ENCODE measurements at places on chromosomes 11 and 22. TPM values are rescaled to one million over a fixed set of nuclear protein-coding genes. Genes with fewer than 3 reads are reported as not detected.
A peak's percentile ranks its signal among the peaks of the same experiment; 100 is the strongest.

DNA sequence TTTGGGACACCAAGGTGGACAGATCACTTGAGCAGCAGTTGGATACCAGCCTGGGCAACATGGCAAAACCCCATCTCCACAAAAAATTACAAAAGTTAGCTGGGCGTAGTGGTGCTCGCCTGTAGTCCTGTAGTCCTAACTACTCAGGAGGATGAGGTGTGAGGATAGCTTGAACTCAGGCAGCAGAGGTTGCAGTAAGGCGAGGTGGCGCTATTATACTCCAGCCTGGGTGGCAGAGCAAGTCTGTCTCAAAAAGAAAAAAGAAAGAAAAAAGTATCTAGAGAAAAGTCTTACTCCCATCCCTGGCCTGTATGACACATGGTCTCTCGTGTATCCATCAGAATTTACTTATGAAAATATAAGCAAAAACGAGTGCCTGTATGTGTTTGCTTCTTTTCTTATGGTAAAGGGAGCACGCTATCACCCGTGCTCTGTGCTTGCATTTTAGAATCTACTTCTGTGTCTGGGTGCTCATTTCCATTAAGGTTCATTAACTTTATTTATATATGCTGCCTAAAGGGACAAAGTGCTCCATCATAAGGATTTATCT is 15.4 kb upstream of the CPT1A start:
- DNase-seq, result no peak

DNA sequence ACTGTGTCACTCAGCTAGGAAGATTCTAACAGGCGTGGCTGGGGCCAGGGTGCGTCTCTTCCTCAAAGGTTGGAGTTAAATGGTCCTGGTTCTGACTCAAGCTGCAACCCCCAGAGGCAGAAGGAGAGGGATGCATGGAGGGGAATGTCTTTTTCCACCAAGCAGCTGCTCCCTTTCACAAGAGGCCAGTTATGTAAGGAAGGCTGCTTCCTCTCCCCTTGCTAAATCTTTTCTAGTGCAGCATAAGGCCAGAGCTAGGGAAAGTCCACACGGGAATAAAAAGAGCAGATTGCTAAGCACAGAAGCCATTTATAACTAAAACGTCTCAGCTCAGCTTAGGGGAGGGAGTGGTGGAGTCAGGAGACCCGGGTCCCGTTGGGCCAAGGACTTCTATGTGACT is 10.0 kb downstream of the PVALB start:
- DNase-seq, result no peak

DNA sequence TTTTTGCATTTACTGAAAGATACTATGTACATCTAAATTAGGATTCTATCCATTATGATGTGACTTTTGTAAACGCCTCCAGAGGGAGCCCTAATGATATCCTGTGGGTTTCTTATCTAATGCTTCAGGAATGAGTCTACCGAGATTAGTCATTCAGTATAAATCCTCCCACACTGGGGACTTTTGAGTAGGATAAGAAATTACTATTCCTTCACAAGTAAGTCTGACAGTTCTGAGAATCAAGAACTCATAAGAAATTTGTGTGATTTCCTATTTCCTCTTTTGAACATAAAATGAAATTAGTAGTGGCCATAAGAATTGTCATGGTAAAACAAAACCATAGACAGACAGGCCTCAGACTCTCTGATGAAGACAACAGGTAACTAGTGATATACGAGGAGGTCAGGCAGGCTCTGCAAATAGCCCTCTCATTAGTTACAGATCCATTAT is 10.0 kb upstream of the OR5M1 start:
- peak; percentile 13 for DNase-seq

DNA sequence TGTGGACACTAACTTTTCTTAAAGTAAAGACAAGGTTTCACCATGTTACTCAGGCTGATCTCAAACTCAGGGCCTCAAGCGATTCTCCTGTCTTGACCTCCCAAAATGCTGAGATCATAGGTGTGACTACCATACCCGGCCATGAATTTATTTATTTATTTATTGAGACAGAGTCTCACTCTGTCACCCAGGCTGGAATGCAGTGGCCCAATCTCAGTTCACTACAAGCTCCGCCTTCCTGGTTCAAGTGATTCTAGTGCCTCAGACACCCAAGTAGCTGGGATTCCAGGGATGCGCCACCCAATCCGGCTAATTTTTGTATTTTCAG is 29.7 kb upstream of the PCF11 start:
- no peak for DNase-seq

GRCh38 chr11:122983438-122984185 is 2.0 kb upstream of the BSX start:
- no peak for DNase-seq

DNA sequence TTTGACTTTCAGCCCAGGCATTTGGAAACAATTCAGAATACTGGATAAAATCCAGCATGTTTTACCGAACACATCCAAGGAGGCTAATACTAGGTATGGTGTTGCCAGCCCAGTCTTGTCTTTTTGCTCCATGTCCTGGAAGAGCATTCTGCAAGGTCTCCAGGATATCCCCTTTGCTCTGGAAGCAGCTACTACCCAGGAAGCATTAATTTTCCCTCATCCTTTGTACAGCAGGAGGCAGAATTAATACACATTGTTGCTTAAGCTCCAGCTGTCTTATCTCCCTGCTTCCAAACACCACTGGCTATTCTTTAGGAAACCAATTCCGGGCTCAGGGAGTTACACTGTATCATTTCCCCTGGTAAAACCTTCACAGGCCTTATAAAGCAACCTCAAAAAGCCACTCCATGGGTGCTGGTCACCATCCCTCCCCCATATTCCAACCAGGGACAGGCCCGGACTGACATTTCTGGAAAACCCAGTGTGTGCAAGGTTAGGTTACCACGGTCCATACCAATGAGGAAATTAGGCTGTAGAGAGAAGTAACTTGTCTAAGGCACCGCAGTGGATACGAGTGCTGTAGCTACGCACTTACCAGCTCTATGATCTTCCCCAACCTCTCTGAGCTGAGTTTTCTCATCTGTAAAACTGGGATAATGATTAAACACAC is 1.5 kb upstream of the UBASH3B start:
- no peak for DNase-seq

- DNase-seq, result no peak
Measured at GRCh38 chr11:108498816-108499408, 728 bp upstream of the POGLUT3 start.

DNA sequence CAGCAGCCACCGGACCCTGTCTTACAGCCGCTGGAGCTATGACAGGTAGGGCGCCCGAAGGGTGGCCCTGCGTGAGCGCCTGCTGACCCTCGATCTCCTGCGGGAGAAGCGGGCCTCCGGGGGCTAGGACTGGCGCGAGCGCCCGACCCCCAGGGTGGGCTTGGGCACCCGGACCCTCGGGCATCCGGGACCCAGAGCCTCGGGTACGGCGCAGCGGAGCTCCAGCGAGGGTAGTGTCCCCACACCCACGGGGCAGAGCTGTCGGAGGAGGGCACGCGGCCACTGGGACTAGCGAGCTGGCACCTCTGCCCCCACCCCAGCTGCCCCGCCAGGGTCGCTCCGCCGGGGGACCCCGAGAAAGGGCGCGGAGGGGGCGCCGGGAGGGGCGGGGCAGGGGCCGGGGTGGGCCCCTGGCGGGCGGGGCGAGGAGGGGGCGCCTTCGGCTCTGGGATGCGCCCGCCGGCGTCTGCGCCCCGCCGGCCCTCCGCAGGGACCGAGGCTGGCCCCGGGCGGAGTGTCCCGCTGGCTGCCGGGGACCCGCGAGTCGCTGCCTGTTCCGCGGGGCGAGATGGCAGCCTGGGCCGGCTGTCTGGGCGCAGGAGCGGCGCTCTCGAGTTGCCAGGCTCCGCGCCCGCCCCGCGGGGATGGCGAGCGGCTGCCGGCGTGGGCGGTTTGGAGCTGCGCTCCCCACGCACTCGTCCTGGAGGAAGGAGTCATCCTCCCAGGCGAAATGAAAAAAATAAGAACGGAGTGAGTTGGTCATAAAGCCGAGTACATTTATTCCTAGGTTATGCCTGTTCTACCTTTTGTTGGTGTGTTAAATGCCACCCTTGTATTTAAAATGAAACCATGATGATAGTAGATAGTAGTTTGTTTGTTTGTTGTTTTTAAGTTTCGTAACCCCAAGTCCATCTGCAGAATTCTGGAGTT is 32.4 kb downstream of the EIF3F start:
- DNase-seq, result no peak

DNA sequence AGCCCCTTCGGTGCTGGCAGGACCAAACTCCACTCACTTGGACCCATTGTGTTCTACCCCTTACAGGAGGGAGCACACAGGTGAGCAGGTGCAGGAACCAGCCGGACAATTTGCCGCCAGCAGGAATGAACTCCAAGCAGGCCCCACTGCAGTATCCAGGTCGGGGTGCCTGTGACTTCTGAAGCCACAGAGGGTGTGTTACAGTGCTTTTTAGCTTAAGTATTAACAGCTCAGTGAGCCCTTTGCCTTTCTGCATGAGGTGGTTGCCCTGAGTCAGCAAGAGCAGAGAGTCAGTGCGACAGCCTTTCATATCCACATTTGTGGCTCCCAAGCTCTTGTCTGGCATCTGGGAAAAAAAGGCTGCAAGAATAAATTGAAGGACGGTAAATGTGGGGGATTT is 366.6 kb upstream of the LRRC4C start:
- DNase-seq, result no peak

GRCh38 chr11:126140926-126141280 is 70.5 kb downstream of the RPUSD4 start:
- DNase-seq, result no peak

PANX2 gene
- 3.9 TPM for total RNA-seq

RFPL2 gene
- not detected for total RNA-seq

DDI1 gene
- not detected for total RNA-seq

RPL3 gene
- total RNA-seq, result 1,960 TPM

All from K562 (cell line).